ENCODE measurements at places on chromosomes 4 and X.

GRCh38 chr4:78776079-78776728 lies at the start of gene BMP2K:
Gene BMP2K, plus strand, starts transcription at chr4:78776350. Its CDS starts 194 bp downstream, at chr4:78776544.
- DNase-seq = peak; percentile 70

GRCh38 chr4:88027611-88028608 lies 20.5 kb downstream of the PKD2 start:
- no peak for DNase-seq

DNA sequence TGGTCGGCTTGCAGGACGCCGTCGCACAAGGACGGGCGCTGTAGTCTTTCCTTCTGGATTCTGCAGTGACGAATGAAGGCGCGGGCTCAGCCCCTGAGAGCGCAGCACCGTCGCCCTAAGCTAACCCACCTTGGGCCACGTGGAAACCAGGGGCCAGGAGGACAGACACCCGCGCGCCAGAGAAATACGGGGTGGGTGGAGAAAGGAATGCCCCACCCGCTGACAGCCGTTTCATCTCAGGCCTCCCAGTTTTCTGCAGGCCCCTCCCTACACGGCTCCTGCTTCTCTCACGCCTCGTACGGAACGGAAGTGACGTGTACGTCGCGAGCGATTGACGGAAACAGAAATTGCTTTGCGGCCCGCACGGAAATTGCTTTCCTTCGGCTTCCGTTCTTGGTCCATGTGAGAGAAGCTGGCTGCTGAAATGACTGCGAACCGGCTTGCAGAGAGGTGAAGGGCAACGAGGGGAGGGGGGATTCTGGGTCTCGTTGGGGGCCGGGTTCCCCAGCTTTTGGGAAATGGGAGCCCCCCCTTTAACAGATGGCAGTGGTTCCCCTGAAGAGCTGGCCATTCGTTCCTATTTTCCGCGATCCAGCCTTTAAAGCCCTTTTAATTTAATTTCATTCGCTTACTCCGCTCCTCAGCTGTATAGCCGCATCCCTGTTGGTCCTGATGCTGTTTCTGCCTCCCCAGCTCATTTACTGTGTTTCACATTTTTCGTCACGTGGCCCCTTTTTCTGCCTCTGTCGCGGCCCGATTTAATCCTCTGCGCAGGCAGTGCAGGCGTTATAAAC lies at the start of gene UTP14A:
Gene UTP14A (plus strand): TSS at position 378 of the 794 bp plus-strand sequence. CDS start 47 bp downstream, at position 425.
- DNase-seq = peak; percentile 69

- DNase-seq = no peak
These were observed 132.2 kb downstream of the NKX6-1 start for GRCh38 chr4:84366907-84367306.

DNA sequence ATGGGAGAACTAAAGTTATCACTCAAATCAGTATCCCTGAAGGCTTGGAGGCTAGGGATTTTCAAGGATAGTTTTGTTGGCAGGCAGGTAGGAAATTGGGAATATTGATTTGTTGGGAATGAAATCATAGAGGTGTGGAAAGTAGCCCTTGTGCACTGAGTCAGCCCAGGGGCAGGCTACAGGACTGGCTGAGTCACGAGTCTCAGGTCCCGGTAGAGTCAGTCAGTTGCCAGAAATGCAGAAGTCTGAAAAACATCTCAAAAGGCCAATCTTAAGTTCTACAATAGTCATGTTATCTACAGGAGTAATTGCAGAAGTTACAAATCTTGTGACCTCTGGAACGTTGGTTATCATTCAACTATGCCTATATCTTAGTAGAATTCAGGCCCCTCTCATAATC lies 153.1 kb downstream of the GC start:
- DNase-seq = no peak

- DNase-seq = no peak
These were observed 217.5 kb downstream of the VEGFC start for GRCh38 chr4:176575141-176575730.

GRCh38 chrX:76617020-76617419 lies 189.5 kb downstream of the MAGEE1 start:
- no peak for DNase-seq

DNA sequence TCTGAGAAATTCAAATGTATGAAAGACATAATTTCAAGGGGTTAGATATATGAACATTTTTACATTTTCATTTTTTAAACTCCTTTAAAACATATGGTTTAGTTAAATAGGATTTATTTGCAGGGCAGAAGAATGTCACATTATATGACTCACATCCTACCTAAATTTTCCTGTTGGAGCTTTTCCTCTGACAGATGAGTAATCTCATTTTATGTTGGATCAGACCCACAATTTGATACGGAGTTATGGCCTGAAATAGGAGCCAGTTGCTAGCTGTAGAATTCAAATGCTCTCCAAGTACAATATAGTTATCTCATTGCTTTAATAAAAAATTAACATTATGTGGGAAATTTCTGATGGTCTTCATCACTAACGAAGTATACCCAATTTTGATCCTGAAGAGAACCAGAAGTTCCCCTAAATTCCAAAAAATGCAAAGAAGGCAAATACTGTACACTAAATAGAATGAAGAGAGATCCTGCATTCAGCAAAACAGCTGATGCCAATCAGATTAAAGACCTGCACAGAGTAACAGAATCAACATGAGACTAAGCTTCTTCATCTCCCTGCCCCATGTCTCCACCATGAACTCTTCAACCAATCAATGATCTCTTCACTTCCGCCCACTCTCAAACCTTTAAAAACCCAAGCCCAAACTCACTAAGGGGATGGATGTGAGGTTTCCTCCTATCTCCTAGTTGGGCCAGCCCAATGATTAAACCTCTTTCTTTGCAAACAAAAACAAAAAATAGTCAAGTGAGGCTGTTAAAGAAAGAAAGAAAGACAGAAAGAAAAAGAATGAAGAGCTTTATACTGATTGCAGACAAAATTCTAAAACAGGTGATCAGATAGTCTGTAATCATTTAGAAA lies 10.9 kb upstream of the EXOSC9 start:
- no peak for DNase-seq

DNA sequence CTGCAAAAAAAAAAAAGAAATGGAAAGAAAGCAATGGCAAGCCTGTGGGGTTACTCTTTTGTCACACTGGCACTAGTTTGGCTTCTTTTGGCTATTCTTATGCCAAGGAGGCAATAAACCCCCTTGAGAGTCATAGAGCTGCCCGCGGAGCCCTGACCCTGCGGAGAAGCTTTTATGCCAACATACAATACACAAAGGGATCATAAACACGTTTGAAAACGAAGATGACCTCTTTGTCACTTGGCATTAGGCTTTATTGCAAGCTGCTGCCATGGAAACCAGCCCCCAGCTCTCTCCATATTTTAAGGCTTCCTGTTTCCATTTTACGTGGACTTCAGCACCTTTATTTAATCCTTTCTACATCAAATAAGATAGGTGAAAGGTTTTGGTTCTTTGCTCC lies 7.6 kb downstream of the NEUROG2 start:
- no peak for DNase-seq

GRCh38 chr4:148618856-148619255 lies 176.6 kb upstream of the NR3C2 start:
- no peak for DNase-seq

DNA sequence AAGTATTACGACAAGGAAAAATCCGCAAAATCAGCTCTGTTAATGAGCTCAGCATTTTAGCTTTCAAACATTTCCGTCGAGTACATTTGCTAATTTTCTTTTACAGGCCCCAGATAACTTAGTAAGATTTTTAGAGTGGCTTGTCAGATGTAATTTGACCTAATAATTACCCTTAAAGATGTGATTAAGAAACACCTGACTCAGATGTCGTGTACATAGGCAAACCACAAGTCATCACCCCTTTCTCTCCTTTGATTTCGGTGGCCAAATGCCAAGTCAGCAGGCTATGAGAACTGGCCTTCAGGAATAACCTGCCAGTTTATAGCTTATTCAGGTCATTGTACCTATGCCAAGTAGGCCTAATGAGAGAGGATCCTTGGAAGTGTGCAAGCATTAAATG lies 369.6 kb downstream of the PCDH7 start:
- no peak for DNase-seq

DNA sequence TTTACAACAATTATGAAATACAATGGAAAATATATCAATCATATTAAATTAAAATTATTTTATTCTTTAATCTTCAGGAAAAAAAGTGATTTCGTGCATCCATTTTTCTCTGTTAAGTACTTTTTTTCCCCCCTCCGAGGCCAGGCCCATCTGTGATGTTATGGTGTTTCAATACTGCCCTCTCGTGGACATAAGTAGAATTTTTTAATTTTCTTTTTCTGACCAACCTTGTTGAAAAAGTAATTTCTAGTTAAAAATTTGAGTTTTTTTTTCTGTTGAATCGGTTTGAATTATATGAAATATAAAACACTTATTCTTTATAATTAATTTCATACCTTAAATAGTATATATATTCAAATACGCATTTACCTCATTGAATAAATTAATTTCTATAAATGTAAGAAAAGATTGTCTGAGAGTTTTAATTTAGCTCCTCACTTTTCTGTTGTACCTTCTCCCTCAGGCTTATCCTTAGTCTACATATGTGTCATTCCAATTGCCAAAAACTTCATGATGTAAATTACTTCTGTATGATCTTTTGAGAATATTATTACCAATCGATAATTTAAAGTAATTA lies 175.8 kb upstream of the TECRL start:
- no peak for DNase-seq

GRCh38 chr4:56613101-56613862 lies 67.8 kb downstream of the HOPX start:
- no peak for DNase-seq

All from activated T-helper 1 cell treated with anti-CD3 and anti-CD28 coated beads, Interleukin-2, amount 50 U/mL, for 16 hours (primary cell).